NCI-H460 (cell line): ENCODE measurements at places on chromosomes 2 and 18. TPM values are rescaled to one million over a fixed set of nuclear protein-coding genes. Genes with fewer than 3 reads are reported as not detected.
A peak's percentile ranks its signal among the peaks of the same experiment; 100 is the strongest.

DNA sequence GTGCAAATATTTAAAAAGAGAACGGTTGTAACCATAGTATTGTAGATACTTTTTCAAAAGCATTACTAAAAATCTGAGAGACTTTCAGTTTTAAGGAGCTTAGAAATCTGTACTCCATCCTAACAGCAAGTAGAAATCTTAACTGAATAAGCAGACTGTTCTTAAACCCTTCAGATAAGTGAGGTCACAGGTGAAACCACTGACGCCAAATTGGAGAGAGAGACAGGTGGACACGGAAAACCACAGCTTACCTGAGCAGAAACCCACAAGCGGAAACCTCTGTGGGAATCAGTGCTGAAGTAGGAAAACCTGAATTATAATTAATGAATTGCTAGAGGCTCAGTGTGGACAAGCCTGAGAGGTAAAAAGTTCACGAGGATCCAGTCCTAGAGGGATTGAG, 959.4 kb upstream of the CELF4 start:
- no peak for DNase-seq

- no peak for DNase-seq
Observed at GRCh38 chr18:48953104-48953706, 2.4 kb upstream of the SMAD7 start.

FBXO48 gene
- 0.75 and 1.2 TPM in 2 replicates for total RNA-seq

DNA sequence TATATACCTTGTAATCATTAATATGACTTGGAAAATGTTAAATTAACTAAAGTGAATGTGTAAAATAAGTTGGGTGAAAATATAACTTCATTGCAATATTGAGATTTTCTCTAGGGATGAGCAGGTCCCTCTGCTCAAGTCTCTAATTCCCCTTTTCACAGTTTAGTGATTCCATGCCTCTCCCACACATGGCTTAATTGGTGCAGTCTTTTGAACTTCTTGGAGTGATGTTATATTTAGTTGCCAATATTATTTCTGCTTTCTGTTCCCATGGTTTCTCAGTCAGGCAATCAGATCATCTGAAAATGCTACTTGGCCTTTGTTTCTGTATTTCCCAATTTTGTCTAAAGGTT, 233.7 kb upstream of the SPOPL start:
- DNase-seq: no peak

GRCh38 chr2:108787216-108787541, 608 bp downstream of the CCDC138 start:
- no peak for DNase-seq

- DNase-seq: no peak
Observed at GRCh38 chr2:29963972-29964570, 42.7 kb upstream of the ALK start.

HOXD13 gene
- total RNA-seq: 4.7 and 5.2 TPM in 2 replicates

DNA sequence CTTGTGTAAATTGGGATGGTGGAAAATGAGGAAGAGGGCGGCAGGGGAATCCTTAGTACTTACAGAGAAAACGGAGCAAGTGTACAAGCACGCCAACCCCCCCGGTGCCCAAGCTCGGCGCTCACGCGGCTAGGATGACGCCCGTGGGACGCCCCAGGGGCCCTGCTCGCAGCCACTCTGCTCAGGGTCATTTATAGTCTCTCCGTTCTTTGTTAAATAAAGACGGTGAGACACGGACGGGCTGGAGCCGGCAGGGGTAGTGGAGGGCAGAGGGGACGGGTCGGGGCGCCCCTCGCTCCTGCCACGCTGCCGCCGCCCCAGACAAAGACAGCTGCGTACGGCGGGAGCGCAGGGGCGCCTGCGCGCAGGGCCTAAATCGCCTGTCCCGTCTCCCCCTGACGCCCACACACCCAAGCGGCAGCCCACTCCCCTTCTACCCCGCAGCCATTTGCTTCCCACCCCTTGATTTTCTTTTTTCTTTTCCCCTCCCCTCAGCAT, 37.8 kb downstream of the PCBP1 start:
- peak; percentile 25 for DNase-seq

- DNase-seq: no peak
Observed at GRCh38 chr2:9378433-9379390, 44.6 kb downstream of the ITGB1BP1 start.

DNA sequence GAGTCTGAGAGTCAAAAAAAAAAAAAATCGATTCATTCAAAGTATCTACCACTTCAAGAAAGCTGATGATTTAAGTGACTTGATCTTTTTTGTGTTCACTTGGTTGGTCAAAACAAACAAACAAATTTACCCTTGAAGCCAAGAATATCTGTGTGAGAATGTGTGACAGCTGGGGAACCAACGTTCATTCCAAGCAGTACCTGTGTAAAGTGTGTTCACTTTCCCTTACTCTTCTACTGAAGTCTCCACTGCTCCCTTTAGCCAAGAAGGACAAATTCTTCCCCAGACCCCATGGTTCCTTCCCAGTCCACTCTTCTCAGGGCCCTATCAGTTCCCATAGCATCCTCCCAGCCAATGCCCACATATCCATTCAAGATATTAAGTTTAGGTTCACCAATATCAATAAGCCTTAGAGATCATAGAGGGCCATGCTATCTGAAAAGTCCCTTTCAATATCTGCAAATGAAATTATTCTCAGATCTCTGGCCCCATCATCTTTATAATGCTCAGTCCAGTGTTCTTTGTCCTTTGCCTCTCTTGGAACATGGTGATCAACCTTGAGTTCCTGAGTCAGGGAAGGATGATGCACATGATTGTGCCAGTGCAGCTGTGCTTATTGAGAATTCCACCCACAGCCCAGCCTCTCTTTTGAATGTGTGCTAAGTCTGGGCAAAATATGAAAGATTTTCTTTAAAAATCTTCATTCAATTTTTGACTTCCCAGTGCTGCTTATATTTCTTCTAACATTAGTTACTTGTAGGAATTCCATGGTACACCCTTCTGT, 82.8 kb upstream of the DTNA start:
- no peak for DNase-seq

- no peak for DNase-seq
Observed at GRCh38 chr2:68807821-68808266, 63.4 kb downstream of the BMP10 start.

PSMA8 gene
- not detected in 2 replicates for total RNA-seq

DNA sequence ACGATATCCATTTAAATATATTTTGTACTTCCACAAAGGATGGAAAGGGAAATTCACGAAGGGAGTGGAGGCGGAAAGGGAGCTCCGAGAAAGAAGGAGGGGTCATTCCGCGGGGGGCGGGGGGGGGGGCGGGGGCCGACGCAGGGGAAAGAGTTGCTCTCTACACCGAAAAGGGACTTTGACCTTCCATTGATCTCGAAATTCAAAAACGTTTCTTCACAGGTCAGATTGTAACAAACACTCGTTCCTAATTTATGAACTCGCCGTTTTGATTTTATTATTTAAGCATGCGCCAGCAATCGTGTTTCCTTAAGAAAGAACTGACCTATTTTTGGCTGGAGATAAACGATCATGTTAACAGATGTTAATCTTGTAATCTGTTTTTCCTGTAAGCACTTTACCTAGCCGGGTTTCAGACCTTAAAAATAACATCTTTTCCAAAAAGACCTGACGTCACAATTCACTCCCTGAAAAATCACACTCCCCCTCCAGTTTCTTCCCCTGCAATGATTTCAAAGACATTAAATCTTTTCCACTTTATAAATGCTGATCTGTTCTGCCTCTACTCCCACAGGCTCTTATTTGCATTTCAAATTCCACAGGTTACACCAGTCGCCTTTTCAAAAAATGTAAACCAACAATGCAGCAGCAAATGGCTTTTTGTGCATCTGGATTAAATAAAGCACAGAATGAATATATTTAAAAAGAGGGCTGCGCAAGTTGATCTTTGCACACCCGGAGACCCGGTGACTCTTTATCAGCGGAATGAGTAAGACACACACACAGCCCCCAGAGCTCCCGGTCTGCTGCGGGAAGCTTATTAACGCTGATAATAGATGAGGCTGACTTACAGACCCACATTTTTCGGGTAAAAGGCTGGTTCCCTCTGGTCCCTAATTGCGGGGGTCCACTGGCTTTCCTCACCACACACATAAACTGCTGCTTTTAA, 1.6 kb downstream of the ZNF516 start:
- no peak for DNase-seq

LONRF2 gene
- 3.2 and 4.3 TPM in 2 replicates for total RNA-seq

GRCh38 chr18:13584825-13585224, 141.5 kb downstream of the FAM210A start:
- DNase-seq: no peak

DNA sequence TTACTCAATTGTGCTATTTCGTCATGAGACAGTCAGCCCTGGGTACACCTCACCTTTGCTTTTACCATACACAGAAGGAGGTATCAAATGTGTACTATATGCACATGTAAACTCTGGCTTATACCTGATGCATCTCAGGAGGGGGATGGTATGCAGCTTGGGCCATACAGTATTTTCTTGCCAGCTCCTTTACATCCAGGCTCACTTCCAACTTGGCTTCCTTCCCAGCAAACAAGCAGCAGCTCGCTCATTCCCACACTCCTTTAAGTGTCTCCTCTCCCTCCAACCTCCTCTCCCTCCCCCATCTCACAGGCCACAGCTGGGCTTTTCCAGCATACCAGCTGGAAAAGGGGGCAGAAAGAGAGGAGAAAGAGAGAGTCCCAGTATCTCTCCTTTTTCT, 9.6 kb downstream of the MARCHF4 start:
- no peak for DNase-seq

GRCh38 chr2:222436040-222436413, 11.7 kb downstream of the SGPP2 start:
- no peak for DNase-seq
